ENCODE measurements at places on chromosomes 2 and 18.

DNA sequence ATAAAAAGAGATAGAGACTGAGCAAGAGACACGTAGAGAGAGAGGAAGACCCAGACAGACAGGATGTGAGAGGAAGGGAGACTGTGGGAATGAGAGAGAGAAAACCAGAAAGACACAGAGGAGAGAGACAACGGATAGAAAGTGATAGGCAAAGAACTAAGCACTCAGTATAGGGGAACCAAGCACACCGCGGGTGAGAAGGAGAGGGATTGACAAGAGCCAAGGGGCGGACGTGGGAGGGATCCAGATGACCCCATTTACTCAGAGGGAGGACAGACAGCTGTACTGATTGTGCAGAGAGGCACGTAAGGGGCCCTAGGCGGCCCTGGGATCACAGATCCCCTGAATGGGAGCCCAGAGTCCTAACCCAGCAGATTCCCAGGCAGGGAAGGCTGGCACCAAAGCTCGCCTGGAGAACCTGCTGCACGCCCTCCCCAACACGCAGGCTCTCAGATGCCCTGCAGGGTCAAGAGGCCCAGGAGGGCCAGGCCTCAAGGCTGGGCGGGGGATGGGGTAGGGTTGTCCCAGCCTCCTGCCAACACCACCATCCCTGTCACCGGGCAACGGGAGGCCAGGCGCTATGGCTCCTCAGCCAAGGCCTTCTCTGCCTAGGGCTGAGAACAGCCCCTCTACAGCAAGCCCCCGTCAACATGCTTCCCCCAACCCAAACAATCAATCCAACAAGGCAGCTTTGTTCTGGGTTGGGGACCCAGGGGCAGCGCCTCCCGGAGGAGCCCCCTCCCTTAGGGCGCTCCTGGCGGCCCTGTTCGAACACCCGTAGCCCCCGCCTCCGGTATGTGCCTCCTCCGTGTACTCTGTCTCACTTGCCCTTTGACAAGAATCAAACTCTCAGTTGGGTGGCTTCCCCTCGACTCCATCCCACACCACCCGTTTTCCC, 579 bp downstream of the LOXL3 start:
- no peak for DNase-seq

DNA sequence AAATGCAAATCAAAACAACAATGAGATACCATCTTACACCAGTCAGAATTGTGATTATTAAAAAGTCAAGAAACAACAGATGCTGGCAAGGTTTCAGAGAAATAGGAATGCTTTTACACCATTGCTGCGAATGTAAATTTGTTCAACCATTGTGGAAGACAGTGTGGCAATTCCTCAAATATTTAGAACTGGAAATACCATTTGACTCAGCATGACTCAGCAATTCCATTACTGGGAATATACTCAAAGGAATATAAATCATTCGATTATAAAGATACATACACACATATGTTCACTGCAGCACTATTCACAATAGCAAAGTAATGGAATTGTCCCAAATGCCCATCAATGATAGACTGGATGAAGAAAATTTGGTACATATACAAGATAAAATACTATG, 516.7 kb downstream of the ERBB4 start:
- DNase-seq, result peak; percentile 92

DNA sequence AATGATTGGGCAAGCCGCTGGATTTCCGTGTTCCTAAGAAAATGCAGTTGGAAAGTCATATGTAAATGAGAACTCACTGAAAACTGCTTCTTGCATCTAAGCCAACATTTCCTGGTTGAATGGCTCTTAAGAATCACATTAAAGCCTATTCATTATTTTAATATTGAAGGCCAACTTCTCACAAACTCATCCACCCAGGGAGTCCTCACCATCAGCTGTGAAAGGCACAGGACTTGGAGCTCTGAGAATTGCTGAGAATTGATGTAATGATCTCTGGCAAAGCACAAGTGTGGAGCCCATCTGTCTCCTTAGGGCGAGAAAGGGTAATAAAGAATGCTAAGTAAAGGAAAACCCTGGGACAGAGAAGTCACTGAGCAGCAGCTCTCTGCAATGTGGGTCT, 55.9 kb upstream of the APCDD1 start:
- DNase-seq, result no peak

DNA sequence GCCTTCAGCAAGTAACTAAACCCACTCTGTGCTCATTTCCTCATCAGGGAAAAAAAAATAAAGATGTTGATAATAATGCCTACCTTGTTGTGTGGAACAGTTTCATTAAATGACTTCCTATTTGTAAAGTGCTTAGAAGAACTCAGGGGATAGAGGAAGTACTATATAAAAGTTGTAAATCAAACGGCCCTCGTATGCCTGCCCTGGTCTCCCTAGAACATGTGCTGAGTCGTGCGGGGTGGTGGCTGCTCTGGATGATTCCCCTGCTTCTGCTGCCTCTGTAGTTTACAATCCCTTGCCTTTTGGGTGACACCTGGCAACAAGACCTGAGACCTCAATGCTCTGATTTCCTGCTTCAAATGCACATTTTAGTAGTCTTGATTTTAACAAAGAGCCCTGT, 170.0 kb downstream of the CERS6 start:
- no peak for DNase-seq

DNA sequence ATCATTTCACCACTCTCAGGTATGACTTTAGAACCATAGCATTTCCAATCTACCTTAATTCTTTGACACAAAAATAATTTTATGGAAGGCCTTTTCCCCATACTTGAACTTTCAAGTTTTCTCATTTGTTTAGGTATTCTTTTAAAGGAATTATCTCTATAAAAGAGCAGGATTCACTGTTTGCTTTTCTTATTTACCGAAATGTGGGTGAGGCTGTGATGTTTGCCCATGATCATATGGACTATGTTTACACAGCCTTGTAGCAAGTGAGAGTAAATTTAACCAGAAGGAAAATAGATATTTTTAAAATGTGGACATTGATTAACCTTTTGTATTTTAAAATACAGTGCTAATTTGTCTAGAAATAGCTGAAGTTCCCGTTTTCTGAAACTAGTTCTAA, 26.3 kb downstream of the CAB39 start:
- no peak for DNase-seq
